COR-L47 (cell line): ENCODE measurements at places on chromosomes 5 and 9.

DNA sequence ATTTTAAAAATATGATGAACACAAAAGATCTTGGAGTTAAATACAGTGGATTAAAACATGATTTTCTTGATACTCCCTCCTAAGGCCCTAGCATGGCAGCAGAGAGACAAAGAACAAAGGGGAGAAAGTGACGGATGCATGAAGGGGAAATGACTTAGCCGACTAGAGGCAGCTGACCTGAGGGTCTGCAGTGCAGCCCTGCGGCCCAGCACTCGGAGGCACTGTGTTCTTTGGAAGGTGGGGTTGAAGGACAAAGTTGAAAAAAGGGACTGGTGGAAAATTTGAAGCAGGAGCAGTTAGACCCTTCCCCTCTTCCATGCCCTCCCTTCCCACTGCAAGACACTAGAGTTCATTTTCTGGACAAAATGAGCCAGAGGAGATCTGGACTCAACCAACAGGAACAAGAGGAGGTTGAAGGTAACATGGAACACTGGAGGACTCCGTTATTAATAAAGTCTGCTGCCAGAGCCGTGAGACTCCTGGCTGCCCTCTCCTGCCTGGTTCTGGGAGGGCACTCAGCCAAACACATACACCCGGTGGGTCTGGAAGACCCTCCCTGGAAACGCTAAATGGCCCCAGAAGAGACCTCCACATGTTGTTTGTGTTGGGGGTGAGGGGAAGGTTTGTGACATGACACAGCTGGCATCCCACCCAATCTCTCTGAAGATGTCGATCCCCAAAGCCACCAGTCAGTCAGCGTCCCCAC is 98.1 kb downstream of the JMY start:
- no peak for DNase-seq

DNA sequence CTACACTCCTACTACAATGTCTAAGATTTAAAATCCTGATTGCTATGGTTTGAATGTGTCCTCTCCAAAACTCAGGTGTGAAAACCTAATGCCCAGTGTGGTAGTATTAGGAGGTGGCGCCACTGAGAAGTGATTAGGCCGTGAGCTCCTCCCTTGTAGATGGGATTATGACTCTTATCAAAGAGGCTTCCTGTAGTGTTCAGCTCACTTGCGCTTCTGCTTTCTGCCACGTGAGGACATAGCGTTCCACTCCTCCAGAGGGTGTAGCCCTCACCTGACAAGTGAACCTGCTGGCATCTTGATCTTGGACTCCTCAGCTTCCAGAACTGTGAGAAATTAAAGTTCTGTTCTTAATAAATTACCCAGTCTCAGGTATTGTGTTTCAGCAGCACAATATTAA is 33.0 kb upstream of the WHRN start:
- DNase-seq = peak; percentile 8

GRCh38 chr9:98962861-98963260 is 19.2 kb downstream of the COL15A1 start:
- DNase-seq = no peak

DNA sequence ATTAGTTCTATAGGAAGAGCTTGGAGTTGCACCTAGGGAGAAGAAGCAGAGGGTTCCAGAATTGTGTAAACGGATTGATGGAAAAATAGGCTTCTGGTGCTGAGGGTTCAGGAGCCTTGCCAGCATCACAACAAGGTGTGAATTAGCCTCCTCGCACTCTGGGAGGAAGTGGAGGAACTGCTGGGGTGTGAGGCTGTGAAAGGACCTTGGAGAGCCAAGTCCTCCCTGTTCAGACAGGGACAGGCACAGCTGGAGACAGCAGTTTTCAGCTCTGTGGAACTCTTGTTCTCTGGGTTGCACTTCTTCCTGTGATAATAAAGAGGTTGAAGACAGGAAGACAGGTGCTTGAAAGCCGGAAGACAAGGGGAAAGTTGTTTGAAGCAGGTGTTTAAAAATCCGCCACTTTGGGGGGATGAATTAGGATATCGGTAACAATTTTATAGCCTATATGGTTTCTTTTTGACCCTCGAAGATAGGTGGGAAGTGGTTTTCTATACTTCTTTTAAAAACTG is 22.6 kb downstream of the DAPK1 start:
- no peak for DNase-seq

- DNase-seq = no peak
These were observed 107.2 kb upstream of the ZNF462 start for GRCh38 chr9:106755736-106756135.

- peak; percentile 23 for DNase-seq
These were observed 42.5 kb downstream of the RALGPS1 start for GRCh38 chr9:126956917-126957686.

DNA sequence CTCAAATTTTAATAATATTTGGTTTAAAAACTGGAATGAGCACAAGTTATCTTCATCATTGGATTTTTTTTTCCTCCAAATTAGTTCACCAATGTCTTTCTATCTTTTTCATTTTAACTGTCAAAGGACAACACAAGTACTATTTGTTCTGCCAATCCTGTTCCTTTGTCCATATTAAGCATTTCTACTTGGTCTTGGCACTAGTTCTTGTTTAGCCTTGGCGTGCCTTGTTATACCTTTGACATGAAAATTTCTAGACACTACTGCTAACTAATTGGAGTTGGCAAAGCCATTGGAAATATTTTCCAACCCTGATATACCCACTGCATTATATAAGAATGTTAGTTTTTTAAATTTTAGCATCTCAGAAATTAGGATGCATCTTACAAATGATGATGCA is 3.8 kb downstream of the SPINK6 start:
- DNase-seq = no peak

- no peak for DNase-seq
These were observed 156.1 kb downstream of the FGF1 start for GRCh38 chr5:142529626-142530278.

DNA sequence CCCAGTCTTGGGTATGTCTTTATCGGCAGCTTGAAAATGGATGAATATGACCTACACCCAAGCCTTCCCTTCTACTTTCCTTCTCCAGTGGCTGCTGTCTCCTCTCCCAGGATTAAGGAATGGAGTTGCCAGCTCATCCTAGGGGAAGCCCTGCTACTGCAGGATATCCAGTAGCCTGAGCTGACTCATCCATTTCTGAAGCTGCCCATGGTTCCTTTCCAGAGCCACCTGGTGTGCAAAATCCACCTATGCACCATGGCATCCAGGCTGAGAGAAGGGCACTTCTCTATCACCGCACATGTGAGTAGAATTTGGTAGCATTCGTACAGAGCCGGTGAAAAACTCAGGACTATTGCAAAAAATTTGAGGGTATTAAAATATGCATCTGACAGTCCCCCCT is 290.8 kb downstream of the YTHDC2 start:
- DNase-seq = no peak

GRCh38 chr5:136164226-136164625 is 28.7 kb downstream of the SMIM32 start:
- DNase-seq = no peak

- no peak for DNase-seq
These were observed 540.1 kb upstream of the DAP start for GRCh38 chr5:11301171-11301570.

GRCh38 chr9:92740969-92741368 is 23.7 kb downstream of the BICD2 start:
- no peak for DNase-seq

DNA sequence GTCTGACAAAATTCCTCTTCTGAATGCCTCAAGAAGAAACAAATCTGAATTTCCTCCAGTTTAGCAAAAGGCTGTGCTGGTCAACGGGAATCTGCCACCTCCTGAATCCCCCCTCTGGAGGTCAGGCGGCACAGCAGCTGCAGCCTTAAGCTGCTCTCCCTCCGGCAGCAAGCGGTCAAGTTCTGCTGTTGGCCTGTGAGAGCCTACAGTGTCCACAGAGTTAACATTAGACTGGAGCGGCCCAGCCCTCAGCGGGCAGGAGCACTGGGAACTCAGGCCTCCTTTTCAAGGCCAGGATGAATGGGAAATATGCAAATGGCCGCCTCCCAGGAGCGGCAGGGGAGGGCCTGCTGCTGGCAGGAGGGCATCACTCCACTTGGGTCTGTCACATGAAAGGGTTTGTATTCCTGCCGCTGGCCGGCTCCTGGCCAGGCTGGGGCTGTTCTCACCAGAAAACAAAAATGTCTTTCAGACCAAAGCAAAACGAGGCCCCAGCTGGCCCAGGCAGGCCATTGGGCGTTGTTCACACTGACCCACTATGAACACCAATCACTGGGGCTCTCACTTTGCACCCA is 8.2 kb downstream of the ACSL6 start:
- DNase-seq = no peak

- no peak for DNase-seq
These were observed 21.7 kb upstream of the VLDLR start for GRCh38 chr9:2599896-2600295.

GRCh38 chr9:101673642-101674041 is 64.8 kb downstream of the GRIN3A start:
- no peak for DNase-seq

DNA sequence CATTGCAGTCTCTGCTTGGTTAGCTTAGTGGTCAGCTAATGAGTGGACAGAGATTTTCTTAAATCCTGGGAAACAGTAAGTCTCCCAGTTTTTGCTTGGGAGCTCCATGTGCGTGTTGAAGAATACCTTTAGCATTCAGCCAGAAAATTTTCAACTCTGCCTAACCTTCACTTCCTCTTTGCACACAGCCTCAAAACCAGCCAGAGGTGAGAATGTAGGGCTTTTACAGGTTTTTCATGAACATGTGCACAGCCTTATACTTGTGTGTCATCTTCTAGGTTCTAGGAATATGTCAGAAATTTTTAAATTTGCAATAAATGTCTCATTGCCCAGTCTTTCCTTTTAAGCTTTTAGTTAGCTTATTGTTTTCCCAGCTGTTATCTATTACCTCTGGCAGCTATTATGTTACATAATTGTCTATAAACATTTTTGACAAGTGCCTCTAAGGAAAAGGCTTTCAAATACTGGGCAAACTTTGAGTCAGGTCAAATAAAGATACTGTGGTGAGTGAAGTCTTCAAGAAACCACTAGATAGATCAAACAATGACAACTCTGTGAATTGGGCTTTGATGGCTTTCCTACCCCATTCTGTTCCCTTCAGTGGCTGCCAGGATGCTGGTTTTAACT is 12.7 kb downstream of the ADGRV1 start:
- DNase-seq = no peak

DNA sequence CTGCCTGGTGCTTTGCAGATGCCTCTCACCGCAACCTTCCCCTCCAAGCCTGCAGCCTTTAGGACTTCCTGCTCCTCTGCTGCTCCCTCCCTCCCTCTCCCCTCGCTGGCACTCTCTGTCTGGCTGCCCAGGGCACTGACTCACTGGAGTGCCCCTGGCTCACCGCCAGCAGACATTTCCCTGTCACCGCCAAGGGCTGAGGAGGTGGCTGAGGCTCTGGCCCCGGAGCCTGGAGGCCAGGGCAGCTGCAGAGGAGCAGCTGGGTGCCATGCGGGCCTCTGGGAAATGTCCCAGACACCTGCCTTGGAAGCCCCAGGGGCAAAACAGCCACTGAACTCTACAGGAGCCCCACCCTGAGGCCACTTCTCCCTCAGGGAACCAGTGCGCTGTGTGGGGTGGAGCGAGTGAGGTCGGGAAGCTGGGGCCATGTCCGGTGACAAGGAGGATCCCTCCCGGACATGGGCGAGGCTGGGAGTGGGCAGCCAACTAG is 53.4 kb downstream of the TENT4A start:
- peak; percentile 59 for DNase-seq

GRCh38 chr5:10552183-10553143 is 11.4 kb upstream of the ANKRD33B start:
- no peak for DNase-seq

GRCh38 chr5:94690778-94691177 is 72.3 kb downstream of the SLF1 start:
- DNase-seq = no peak

- no peak for DNase-seq
These were observed 23.4 kb upstream of the LECT2 start for GRCh38 chr5:135978212-135978631.

DNA sequence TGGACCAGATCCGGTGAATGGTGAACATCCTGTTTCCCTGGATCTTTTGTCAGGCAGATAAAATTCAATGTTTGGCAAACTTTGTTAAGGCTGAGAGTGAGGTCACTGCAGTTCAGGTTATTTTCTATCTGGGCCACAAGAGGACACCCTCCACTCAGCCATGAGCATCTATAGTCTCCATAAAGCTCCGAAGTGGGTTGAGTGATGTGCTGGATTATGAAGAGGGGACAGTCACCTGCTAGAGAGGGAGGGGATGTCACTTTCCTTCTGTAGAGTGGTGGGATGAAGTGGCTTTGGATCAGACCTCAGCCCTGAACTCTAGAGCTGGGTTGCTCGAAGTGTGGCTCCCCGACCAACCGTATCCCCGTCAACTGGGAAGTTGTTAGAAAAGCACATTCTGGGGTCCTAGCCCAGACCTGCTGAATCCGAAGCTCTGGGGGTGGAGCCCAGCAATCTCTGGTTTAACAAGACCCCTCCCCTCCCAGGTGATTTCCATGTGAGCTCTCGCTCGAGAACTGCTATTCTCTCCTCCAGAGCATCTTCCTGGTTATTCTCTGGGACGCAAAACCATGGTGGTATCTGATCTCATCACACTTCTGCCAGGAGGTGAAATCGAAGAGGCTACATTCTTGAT is 31.8 kb upstream of the FGF1 start:
- peak; percentile 14 for DNase-seq

DNA sequence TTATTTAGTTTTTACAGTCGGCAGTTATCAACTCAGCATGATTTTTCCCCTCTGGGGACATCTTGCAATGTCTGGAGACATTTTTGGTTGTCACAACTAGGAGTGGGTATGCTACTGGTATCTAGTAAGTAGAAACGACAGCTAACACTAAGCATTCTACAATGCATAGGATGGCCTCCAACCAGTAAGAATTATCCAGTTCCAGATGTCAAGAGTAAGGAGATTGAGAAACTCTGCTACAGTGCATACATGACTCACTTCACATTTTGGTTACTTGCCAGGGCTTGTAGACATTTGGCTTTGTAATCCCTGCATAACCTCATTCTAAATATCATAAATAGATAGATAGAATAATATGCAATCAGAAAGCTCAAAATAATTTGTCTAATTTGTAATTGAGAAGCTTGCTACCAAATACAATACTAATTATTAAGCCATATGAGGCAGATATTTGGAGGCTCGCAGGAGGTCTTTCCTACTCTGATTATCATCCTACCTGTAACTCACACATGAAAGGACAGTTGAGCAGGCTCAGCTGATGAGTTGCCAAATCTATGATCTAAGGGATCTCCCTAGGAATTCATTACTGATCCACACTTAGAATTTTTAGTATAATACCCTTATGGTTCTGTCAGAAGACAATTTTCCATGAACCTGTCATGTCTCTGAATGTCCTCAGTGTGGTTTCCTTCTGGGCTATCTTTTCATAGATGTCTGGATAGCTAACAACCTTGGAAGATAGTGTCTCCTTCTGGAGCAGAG is 346.9 kb upstream of the TLE4 start:
- no peak for DNase-seq
